Activated CD8-positive, alpha-beta memory T cell treated with anti-CD3 and anti-CD28 coated beads, Interleukin-2, amount 10 ng/mL, durations not matched to agents 7 days and 5 days (primary cell): ENCODE measurements at places on chromosomes 16 and 17. TPM values are rescaled to one million over a fixed set of nuclear protein-coding genes. Genes with fewer than 3 reads are reported as not detected.

Gene KCNH6
- not detected for total RNA-seq

Gene MMP28
- total RNA-seq, result not detected

Gene BAIAP3
- total RNA-seq, result 0.53 TPM

Gene FOXJ1
- not detected for total RNA-seq

- H3K4me3 ChIP-seq, result peak overlapping the region; percentile 91
- peaks cover 21% of the 10 kb centered on the region for H3K27me3 ChIP-seq
- peak overlapping the region; percentile 84 for H3K27ac ChIP-seq
- peaks cover 59% of the 10 kb centered on the region for H3K4me1 ChIP-seq
- H3K36me3 ChIP-seq, result peaks cover 22% of the 10 kb centered on the region
These were observed 744 bp downstream of the CMIP start for GRCh38 chr16:81445143-81445961.

DNA sequence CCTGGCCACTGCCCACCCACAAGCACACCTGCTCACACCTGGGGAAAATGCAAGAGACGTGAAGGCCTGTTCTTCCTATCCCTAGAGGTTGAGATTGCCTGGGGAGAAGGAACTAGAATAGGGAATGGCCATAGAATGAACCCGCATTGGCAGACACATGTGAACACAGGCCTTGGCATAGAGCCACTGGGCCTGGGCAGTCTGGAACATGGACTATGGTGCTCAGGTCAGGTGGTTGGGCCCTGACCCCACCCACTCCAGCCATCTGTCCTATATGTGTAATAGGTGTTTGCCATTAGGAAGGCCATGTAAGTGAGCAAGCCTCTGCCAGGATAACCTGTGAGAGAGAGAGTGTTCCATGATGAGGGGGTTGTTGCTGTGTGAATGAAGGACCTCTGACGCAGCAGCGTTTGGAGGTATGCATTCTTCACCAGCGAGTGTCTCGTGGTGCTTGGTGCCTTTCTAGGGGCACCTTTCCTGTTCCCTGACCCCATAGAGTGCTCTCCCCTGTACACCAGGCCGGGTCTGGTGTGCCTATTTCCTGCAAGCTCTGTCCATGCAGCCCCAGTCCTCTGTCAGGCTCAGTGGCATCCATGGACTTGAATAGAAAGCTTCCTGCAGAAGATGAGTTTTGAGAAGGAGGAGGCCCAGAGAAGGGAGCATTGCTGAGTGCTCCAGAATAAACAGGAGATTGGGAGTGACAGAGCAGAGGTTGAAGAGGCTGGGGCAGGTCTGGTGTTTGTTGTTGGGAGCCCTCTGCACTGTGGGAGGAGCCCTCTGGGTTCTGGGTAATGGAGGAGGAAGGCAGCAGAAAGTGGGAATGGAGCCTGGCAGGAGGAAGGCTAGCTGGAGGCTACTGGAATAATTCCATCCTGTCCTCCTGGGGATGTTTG is 15.6 kb downstream of the CTRL start:
- peak overlapping the region; percentile 52 for H3K27ac ChIP-seq
- peaks cover 3% of the 10 kb centered on the region for H3K36me3 ChIP-seq
- no peaks in the 10 kb centered on the region for H3K27me3 ChIP-seq
- peaks cover 19% of the 10 kb centered on the region for H3K4me1 ChIP-seq

DNA sequence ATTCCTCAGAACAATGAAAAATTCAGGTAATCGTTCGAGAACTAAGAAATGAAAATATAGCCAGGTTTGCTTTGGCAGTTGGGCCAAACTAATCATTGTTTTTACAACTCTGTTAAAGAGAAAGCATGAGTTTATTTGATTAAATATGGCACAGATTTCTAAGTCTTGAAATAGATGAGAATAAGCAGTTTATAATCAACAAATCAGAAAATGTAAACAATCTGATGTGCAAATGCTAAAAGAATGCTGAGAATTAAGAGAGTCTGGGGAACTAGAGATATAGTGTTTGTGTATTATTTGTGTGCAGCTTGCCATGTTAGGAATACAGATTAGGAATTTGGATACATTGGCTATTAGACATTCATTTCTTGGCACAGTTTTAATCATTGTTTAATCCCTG is 212.5 kb downstream of the TANC2 start:
- H3K27me3 ChIP-seq, result no peaks in the 10 kb centered on the region
- H3K27ac ChIP-seq, result no peak overlapping the region
- H3K4me3 ChIP-seq, result no peak overlapping the region
- H3K36me3 ChIP-seq, result peaks cover 6% of the 10 kb centered on the region

- no peak for DNase-seq
- no peak overlapping the region for H3K4me3 ChIP-seq
- peaks cover 20% of the 10 kb centered on the region for H3K27me3 ChIP-seq
These were observed 21.5 kb downstream of the COPZ2 start for GRCh38 chr17:48016112-48016511.

DNA sequence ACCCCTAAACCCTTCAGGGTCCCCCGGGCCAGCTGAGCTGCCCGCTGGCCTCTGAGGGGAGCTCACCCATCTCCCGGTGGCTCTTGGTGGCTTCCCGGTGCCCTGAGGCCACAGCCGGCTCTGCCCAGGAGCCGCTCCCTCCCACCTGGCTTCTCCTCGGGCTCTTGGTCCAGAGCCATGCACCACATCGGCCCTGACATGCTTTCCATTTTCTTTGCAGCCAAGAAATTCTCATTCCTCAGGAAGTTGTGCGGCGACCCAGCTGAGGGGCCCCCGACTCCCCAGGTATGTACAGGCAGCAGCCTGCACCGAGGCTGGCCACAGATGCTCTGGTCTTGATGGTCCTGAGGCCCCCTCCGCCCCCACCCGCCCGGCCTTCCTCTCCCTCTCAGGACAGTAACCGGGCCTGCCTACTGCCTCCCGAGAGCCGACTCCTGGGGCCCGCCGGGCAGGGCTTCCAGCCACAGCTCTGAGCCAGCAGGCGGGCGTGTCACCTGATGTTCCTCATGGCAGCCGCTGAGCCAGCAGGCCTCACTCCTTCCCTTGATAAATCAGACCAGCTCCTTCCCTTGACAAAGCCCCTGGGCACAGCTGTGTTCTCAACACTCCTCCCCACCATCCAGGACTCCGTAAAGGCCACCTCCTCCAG is 28.4 kb upstream of the ZFPM1 start:
- no peak overlapping the region for H3K27ac ChIP-seq
- H3K4me1 ChIP-seq, result peaks cover under 1% of the 10 kb centered on the region
- no peak for DNase-seq
- H3K27me3 ChIP-seq, result peaks cover 11% of the 10 kb centered on the region
- no peak overlapping the region for H3K4me3 ChIP-seq
- no peaks in the 10 kb centered on the region for H3K36me3 ChIP-seq

DNA sequence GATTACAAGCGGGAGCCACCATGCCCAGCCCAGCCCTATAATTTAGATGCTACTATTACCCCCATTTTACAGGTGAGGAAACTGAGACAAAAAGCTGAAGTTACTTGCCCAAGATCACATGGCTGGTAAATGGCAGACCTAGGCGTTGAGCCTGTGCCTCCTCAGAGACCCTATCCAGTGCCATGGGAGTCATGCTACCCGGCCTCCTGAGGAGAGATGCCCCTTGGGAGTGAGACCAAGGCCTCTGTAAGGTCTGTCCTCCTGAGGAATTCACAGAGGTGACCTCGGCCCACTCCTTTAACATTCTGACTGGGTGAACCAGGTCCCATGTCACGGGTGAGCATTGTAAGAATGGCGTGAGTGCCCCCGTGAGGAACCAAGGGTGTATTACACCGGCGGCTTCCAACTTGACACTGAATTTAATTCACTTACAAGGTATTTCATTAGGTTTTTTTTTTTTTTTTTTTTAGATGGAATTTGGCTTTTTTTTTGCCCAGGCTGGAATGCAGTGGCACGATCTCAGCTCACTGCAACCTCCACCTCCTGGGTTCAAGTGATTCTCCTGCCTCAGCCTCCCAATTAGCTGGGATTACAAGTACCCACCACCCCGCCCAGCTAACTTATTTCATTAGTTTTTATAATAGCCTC is 95.7 kb downstream of the ABCC6 start:
- DNase-seq, result peak; percentile 81
- H3K36me3 ChIP-seq, result peaks cover 42% of the 10 kb centered on the region
- H3K27me3 ChIP-seq, result no peaks in the 10 kb centered on the region

DNA sequence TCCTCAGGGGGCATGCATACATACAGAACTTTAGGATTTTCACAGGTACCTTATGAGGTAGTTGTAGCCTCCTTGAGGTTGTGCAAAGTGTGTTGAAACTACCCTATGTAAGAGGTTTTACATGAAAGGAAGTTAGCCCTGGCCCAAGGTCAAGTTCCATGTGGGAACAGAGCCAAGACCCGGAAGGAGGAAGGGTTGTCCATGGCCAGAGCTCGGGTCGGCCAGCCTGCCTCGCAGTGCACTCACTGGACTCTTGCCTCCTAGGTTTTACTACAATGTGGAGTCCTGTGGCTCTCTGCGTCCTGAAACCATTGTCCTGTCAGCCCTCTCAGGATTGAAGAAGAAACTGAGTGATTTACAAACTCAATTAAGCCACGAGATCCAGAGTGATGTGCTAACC is 8.2 kb downstream of the POLR2C start:
- H3K27ac ChIP-seq, result no peak overlapping the region
- H3K36me3 ChIP-seq, result peaks cover 20% of the 10 kb centered on the region
- no peaks in the 10 kb centered on the region for H3K27me3 ChIP-seq
- H3K4me3 ChIP-seq, result no peak overlapping the region
- H3K4me1 ChIP-seq, result peaks cover 7% of the 10 kb centered on the region
